Stimulated activated CD8-positive, alpha-beta memory T cell treated with anti-CD3 and anti-CD28 coated beads, Interleukin-7, amount 100 ng/mL, for 1 hour (primary cell): ENCODE measurements at places on chromosomes 2 and 18.
A peak's percentile ranks its signal among the peaks of the same experiment; 100 is the strongest.

DNA sequence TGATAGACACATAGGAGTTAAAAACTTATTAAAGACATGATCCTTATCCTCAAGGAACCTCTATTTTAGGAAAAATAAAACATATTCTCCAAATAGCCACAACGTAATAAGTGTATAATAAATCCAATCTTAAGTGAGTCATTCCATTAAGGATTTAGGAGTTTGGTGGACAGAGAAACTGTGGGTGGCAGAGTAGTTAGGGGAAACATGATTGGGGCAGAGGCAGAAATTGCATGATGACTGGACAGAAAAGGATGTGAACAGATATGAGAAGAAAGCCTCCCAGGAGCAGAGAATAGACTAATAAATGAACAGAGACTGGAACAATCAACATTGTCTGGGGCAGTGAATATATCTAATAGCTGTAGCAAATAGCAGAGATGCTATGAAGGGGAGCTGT lies 48.1 kb upstream of the SIGLEC15 start:
- DNase-seq = no peak

DNA sequence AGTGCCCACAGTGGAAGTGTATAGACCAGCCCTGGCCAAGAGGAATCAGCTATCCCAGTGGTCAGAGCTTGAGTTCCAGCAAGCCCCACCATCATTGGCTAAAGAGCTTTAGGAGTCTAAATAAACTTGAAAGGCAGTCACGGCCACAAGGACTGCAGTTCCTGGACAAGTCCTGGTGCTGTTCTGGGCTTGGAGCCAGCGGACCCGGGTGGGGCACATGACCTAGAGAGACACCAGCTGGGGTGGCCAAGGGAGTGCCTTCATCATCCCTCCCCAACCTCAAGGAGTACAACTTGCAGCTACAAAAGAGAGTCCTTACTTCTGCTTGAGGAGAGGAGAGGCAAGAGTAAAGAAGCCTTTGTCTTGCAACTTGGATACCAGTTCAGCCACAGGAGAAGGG lies 439.8 kb upstream of the TMEFF2 start:
- no peak for DNase-seq

GRCh38 chr18:79910563-79911343 lies 40.7 kb downstream of the SLC66A2 start:
- DNase-seq = no peak

DNA sequence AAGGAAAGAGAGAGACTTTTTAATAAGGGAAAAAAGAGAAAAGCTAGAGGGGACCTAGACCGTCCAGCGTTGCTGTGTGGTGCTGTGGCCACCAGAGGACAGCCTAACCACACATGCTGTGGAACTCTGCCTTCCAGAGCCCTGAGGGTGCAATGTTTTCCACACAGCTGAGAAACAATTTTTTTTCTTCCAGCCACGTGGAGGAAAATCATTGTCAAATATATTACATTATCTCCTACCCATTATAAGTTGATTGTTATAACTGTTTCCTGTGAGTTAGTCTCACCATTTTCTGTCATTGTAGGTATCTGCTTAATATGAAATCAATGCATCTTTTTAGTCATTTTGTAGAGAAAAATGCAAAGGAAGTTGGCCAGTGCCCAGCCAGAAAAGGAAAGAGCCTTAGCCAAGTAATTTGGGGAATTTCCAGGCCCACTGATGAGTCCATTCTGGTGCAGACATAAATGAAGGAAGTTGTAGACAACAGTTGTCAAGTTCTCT lies 5.9 kb upstream of the MRPL19 start:
- DNase-seq = peak; percentile 22

DNA sequence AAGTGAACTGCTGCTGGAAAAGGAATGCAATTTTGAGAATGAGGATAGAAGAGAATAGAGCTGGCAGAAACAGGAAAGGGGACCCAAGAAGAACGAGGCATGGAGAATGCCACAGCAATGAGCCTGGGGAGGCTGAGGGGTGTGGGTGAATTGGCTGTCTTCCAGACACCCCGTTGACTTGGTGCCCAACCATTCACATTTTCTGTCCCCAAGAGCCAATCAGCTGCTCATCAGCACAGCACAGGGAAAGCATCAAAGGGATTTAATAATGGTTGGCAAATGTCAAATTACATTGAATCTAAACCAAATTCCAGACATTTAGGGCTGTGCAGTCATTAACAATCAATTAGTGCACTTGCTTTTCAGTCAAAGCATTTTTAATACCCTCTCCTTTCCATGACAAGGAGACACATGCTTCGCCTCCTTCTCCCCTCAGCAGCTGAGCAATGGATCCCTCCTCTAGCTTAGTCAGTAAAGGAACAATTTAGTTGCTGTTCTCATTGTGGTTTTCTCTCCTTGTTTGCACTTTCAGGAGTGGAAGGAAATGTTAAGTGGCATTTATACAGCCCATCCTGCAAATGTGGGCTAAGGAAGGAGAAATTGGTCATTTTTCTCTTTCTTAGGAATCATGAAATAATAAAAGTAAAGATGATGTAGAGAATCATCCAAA lies 98.8 kb downstream of the KLF7 start:
- no peak for DNase-seq

- no peak for DNase-seq
These were observed 121.4 kb upstream of the CCDC195 start for GRCh38 chr2:224837558-224837957.

DNA sequence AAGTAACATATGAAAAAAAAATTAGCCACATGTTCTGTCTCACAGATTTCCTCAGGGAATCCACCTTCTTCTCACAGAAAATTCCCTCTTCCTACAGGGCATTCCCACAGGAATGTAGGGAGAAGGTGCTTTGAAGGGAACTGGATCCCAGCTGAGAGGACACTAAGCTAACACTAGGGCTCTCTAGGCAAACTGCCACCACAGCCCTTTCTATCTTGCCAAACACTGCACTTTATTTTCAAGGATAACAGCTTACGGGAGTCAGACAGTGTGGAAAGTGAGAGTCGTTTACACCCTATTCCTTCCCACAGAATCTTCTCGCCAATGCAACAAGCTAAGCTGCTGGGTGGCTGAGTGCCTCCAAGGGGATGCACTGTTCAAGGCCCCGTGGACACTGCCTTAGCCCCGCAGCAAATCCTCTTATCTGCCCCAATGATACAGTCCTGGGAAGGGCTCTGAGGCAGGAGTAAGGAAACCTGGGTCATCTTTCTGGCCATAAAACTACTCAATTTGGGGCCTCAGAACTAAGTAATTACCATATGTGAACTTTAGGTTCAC lies 76.9 kb downstream of the CCDC93 start:
- no peak for DNase-seq
